Suppressor macrophage treated with lipopolysaccharide for 4 hours (primary cell): ENCODE measurements at places on chromosomes 2 and 18.

DNA sequence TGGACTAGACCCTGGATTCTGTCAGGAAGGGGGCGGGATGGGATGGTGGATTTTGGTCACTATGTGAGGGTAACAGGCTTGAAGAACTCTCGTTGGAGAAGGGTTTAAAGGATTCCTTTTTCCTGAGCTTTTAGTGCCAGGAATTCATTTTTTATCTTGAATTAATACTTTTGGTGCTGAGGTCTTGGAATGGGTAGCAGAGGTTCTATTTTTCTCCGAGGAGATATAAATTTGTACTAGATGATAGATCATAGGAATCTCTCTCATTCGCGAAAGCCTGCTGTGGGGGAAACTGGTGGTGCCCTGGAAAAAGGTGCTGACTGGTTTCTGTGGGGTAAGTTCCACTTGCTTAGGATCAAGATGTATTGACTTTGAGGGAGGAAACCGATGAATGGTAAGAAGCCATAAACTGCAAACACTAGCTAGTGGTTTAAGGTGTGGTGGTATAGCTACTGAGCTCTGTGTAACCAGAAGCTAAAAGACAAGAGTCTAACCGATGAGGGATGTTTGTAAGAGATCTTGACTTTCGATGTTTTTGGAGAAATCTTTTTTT is 706 bp downstream of the AGPS start:
- peak; percentile 17 for DNase-seq

- DNase-seq: peak; percentile 21
These were observed 99.9 kb downstream of the SPATS2L start for GRCh38 chr2:200406379-200406778.

DNA sequence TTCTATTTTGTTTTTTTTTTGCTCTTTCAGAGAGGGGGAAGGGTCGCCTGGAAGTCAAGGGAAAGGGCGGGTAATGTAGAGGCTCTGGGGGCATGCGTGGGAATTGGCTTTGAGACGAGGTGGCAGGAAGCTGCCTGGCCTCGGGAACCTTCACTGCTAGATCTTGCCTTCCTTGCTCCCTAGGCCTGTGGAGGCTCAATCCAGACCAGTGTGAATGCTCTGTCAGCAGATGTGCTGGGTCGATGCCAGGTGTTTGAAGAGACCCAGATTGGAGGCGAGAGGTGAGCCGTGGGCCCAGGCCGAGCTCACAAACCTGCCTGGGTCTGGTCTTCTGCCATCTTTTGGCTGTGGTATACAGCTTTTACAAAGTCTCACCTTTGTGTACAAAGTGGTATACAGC is 15.5 kb downstream of the CCT7 start:
- DNase-seq: no peak

- no peak for DNase-seq
These were observed 61.9 kb downstream of the EIF5B start for GRCh38 chr2:99399063-99399462.
